ENCODE measurements at places on chromosomes 4 and X.

GRCh38 chrX:142312591-142312990 is 107.5 kb upstream of the MAGEC2 start:
- no peak for DNase-seq

- DNase-seq: no peak
Observed at GRCh38 chrX:110219920-110220319, 98.0 kb downstream of the AMMECR1 start.

- DNase-seq: no peak
Observed at GRCh38 chrX:39605866-39606265, 491.9 kb downstream of the BCOR start.

DNA sequence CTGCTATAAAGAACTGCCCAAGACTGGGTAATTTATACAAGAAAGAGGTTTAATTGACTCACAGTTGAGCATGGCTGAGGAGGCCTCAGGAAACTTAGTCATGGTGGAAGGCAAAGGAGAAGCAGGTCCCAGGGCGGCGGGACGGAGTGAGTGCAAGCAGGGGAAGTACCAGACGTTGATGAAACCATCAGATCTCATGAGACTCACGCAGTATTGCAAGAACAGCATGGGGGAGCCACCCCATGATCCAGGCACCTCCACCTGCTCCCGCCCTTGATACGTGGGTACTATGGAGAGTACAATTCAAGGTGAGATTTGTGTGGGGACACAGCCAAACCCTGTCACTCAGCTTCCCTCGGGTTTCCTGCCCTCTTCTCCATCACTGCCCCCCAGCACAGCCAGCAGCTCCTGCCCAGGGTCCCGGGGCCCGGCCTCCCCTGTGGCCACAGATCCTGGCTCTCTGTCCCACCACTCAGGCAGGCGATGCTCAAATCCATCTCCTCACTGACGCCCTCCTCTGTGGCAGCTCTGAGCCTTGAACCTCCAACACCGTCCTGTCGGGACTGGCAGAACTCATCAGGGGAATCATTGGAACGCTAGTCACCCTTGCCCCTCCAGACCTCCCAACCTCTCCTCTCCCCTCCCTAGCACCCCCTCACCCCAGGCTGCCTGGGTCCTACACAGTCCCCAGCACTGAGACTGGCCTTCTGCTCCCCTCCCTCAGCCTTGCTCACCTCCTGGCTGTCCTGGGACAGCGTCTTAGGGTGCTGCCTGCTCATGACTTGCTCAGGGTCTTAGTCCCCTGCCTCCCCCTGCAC is 37.6 kb downstream of the FGFRL1 start:
- no peak for DNase-seq

GRCh38 chr4:80187677-80188076 is 9.6 kb upstream of the PRDM8 start:
- no peak for DNase-seq

- no peak for DNase-seq
Observed at GRCh38 chrX:133645977-133646718, 230.9 kb upstream of the GPC4 start.

DNA sequence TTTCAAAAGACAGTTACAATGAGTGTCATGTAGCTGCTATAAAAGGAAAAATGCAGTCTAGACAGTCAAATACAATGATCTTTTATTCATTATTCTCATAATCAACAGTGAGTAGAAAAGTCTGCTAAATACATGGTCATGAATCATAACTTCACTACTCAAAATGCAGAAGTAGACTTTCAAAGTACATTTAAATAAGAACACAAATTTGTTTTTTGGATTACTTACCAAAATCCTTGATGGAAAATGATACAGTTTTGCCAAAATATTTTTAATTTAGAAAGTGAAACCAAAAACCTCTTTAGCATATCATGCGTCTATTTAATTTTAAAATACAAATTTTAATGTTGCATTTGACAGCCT is 4.9 kb downstream of the ACSL4 start:
- no peak for DNase-seq

- DNase-seq: no peak
Observed at GRCh38 chr4:79181190-79181589, 144.7 kb downstream of the NAA11 start.

Data from stimulated activated CD8-positive, alpha-beta memory T cell treated with anti-CD3 and anti-CD28 coated beads, Interleukin-2, amount 100 ng/mL, for 1 hour (primary cell).